Bone marrow (tissue), 2 donors: ENCODE measurements at places on chromosomes 11 and 22.

GRCh38 chr11:109425554-109425953 lies 3.6 kb downstream of the C11orf87 start:
- no peak for DNase-seq

- DNase-seq = no peak
These were observed 25.8 kb upstream of the TEF start for GRCh38 chr22:41355895-41356294.

DNA sequence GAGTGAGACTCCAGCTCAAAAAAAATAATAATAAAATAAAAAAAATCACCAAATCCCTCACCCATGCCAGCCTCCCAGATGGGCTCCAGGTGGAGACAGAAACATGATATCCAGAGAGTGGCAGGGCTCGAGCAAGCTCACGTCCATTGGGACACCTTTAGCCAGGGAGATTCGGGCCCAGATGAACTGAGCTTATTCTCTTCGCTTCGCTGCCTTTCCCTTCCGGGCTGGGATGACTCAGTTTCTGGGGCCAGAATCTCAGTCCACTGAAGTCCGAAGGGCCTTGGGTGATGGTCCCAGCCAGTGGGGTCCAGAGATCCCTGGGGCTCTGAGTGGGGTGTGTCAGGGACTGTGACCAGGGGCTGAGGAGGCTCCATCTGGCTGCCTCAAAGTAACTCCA lies 23.0 kb upstream of the MYEOV start:
- no peak for DNase-seq

- DNase-seq = no peak
These were observed 124.2 kb downstream of the SWAP70 start for GRCh38 chr11:9787981-9788521.

DNA sequence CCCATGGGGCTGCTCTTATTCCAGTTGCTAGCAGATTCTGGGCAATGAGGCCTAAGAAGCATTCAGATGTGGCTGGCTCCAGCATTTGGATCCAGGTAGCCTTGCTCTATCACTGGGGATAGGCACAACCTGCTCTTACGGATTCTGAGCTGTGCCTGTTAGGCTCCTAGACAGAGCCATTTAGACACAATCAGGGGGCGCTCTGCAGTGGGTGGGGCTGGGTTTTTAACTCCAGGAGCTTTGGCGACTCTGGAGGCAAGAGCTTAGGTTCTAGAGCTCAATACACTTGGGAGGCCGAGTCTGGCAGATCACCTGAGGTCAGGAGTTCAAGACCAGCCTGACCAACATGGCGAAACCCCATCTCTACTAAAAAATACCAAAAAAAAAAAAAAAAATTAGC lies 32.0 kb downstream of the KCNC1 start:
- no peak for DNase-seq

GRCh38 chr11:69950621-69951020 lies 127.5 kb upstream of the ANO1 start:
- DNase-seq = no peak

DNA sequence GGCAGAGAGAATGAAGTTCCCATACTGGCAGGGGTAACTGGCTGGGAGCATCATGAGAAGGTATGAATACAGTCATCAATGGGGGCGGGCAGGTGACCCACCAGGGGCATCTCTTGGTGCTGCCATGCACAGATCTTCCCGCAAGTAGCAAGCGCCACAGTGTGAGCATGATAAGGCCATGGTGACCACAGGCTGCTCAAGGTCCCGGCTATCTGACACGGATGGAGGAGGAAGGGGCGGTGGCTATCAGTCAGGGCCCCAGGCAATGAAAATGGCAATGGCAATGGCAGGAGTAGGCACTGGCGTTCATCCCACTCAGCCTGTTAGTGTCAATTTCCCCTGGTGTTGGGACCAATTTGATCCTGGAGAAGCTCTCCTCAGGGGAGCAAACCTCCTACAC lies 21.6 kb downstream of the ASCL2 start:
- DNase-seq = no peak

- no peak for DNase-seq
These were observed 9.9 kb upstream of the CACNG2 start for GRCh38 chr22:36713436-36713835.

DNA sequence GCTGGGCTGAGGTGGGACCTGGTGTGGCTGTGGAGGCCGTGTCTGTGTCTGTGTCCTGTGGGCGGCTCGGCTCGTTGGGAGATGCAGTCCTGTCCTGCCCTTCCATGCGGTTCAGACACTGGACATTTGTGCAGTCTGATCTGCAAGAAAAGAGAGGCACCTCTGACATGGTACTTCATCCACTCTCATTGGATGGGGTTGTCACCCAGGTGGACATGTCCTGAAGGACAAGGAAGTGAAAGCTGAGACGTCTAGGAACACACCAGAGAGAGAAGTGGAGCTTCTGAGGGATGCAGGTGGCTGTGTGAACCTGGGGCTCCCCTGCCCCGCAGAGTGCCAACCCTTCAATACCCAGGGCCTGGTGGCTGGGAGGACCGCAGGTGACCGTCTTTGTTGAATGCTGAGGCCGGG lies 18.4 kb downstream of the TBX1 start:
- no peak for DNase-seq

DNA sequence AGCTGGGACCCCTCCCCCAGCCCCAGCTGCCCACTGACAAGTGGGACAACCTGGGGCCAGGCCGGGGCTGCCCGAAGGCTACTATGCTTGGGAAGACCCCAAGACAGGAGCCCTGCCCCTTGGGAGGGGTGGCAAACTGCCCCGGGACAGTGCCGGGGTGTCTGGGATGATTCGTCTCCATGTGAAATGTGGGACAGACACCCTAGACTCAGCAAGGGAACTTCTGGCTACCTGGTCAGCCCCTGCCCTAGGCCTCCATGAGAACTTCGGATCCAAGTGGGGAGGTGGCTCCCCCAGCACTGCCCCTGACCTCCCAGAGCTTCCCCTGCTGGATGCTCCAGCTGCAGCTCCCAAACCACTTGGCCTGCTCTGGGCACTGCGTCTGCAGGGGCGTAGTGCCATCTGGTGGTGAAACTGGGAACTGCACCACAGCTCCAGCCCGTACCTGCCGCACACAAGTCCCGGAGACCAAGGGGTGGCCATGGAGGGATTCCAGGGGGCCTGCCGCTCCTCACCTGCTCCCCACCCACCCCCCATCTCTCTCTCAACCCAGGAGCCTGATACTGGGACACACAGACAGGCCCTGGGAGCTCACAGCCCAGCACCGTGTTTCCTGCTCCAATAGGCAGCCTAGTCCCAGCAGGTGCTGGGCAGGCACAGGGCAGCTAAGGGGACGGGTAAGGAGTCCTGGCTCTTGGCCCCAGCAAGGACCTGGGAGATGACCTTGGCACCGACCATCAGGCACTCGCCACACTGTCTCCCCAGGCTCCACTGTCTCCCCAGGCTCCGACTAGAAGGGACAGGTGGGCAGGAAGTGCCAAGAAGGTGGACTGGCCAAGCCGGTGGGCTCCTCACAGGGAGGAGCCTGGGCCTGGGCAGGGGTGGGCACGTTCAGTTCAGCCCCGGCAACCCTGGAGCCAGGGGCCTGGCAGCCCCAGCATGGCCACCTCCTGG lies 194.1 kb downstream of the IGLL1 start:
- DNase-seq = peak; percentile 29

DNA sequence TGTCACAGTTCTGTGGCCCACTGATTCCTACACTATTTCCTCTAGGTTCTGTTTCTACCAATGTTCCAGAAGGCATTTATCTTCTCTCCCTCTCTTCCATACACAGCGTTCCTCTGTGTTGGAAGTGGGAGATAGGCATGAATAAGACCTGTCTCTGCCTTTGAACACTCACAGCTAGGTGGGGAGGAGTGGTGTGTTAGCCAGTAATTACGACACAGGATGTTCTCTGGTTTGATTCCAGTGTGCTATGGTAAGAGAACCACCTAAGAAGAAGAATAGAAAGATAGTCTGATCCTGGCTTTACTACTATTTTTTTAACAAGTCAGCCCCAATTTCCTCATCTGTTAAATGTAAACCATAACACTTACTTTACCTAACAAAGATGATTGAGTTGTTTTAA lies 200.2 kb upstream of the MTMR2 start:
- DNase-seq = no peak

DNA sequence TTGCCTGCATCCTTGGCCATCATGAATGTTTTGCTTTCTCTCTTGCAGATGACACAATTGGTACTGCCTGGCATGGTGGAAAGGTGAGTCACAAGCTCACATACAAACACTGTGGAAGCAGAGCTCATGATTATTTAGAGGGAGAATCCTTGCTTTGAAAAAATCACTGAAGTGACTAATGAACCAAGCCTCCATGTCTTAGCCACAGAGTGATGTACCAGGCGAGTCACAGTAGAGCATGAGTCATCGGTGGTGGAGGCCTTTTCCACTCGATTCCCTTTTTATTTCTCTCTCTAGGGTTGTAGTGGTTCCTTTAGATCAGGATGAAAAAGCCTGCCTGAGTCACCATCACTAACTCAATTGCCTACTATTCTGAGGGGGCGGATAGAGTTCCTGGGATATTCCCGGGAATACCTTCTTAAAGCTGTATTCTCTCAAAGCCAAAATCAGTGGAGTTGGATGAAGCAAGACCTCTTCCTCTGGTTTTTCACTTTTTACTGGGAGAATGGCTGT lies 49.6 kb upstream of the ALKBH3 start:
- peak; percentile 81 for DNase-seq

GRCh38 chr11:64083398-64084080 lies 47.8 kb downstream of the FLRT1 start:
- no peak for DNase-seq

DNA sequence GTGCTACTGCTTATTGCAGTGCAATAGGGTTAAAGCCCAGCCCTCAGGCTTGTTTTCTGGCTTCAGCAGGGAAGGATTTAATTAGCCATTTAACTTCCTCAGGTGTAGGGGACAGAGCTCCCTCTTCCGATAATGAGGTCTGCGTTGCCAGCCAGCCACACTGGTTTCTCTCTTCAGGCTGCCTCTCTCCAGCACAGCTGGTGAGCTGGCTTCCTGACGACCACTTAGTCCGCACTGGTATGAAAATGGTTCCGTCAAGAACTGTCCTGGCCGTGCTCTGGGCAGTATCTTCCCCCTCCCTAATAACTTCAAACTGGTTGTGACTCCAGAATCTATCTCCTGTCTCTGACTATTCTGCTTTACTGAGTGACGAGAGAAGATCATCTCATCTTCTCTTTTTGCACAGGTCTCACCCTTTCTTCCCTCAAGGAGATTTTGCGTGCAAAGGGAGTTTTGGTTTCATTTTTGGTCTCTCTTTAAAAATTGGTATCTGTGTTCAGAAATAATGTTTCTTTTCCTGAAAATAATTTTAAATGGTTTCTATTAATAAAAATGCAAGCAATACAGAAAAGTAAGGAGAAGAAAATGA lies 49.2 kb downstream of the CNTN5 start:
- DNase-seq = no peak

GRCh38 chr22:35350539-35351503 lies 30.1 kb upstream of the HMOX1 start:
- DNase-seq = peak; percentile 72

- no peak for DNase-seq
These were observed 3.9 kb upstream of the VSIG10L2 start for GRCh38 chr11:125941619-125942611.

GRCh38 chr11:64652586-64653387 lies 61.8 kb downstream of the SLC22A12 start:
- peak; percentile 54 for DNase-seq

- no peak for DNase-seq
These were observed 75.9 kb downstream of the KCNQ1 start for GRCh38 chr11:2520736-2521035.

DNA sequence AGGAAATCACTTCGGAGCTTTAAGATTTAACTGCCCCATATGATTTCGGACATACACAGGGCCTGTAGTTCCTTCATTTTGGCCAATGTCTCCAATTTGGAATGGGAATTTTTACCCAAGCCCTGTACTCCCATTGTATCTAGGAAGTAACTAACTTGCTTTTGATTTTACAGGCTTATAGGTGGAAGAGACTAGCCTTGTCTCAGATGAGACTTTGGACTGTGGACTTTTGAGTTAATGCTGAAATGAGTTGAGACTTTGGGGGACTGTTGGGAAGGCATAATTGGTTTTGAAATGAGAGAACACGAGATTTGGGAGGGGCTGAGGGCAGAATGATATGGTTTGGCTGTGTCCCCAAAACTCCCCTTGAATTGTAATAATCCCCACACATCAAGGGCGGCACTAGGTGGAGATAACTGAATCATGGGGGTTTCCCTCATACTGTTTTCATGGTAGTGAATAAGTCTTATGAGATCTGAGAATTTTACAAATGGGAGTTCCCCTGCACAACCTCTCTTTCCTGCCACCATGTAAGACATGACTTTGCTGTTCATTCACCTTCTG lies 130.5 kb downstream of the LARGE1 start:
- no peak for DNase-seq

DNA sequence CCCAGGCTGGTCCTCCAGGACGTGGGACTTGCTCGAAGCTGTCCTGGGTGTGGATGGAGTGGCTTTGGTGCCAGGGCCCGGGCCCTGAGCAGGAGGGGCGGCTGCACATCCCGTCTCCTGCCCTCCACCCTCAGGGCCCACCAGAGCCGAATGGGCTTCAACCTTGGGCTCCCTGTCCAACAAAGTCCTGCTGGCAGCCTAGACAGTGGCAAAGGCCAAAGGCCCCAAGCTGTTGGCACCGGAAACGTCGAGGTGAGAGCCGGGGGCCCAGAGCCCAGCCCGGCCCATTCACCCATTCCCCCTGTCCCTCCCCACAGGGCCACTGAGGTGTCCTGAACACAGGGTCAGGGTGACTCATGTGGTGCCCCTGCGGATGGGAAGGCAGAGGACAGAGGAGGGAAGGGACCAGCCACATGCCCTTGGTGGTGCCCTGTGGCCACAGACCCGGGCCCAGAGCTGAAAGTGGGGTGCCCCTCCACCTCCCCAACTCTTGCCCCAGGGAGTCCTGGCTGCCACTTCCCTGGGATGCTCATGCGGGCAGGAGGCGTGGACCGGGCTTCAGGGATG lies 9.1 kb downstream of the TSPAN32 start:
- no peak for DNase-seq

- no peak for DNase-seq
These were observed 600.5 kb upstream of the TENM4 start for GRCh38 chr11:80041136-80042000.

DNA sequence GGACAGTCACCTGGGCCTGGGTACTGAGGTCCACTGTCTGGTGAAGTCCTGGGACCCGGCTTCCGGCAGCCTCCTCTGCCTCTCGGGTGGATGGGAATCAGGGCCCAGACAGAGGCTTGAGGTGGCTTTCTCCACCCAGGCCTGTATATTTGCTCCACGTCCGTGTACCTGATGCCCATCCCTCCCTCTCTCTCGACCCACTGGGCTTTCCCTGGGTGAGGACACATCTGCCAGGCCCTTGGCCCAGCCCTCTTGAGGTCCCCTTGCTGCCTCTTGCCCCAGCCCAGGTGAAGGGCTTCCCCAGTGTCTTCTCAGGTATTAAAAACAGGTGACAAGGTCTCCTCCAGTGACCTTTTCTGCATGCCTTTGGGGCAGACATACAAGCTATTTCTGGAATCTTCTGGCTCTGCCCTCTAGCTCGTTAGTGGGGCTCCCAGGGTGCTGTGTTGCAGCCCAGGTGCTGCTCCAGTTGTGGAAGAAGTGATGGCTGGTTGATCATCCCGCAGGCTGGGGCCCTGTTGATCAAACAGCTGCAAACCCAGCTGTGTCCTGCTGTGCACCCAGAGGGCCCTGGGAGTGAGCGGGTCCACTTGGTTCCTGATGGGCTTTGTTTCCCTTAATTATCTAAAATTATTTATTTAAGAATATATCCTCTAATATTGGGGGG lies 25.5 kb upstream of the ACR start:
- no peak for DNase-seq
